Uterine smooth muscle cell (primary cell): ENCODE measurements at places on chromosomes 3 and 15. TPM values are rescaled to one million over a fixed set of nuclear protein-coding genes. Genes with fewer than 3 reads are reported as not detected.

APOD gene
- 0.11 and 0.37 TPM in 2 replicates for total RNA-seq

PIGZ gene
- 2.1 and 3.9 TPM in 2 replicates for total RNA-seq

RUBCN gene
- 13.1 and 13.4 TPM in 2 replicates for total RNA-seq

SEMA3G gene
- under 0.01 TPM in 2 replicates for total RNA-seq

OPA1 gene
- 75.4 and 91.6 TPM in 2 replicates for total RNA-seq

UNC13C gene
- under 0.01 TPM in 1 of 2 replicates, not detected in the other for total RNA-seq

ARHGEF26 gene
- 2.1 and 2.2 TPM in 2 replicates for total RNA-seq

RNF123 gene
- total RNA-seq, result 24.1 and 33.9 TPM in 2 replicates

PCOLCE2 gene
- total RNA-seq, result 16.6 and 25.4 TPM in 2 replicates

WNT7A gene
- total RNA-seq, result not detected in 2 replicates
